GM23338 (cell line): ENCODE measurements at places on chromosomes 16 and 17. TPM values are rescaled to one million over a fixed set of nuclear protein-coding genes. Genes with fewer than 3 reads are reported as not detected.

Gene MAF
- total RNA-seq: 0.89 and 2.5 TPM in 2 replicates

Gene TBX6
- 1.1 and 2.3 TPM in 2 replicates for total RNA-seq

Gene GFAP
- 4.0 and 5.1 TPM in 2 replicates for total RNA-seq

GRCh38 chr17:28907709-28908475, 5.0 kb upstream of the DHRS13 start:
- H3K4me1 ChIP-seq: peaks cover 29% of the 10 kb centered on the region
- peak overlapping the region; percentile 80; the same call in 1 of the 2 replicates for H3K27ac ChIP-seq
- no peak overlapping the region for H3K4me3 ChIP-seq
- DNase-seq: no peak
- peaks cover 59% of the 10 kb centered on the region for H3K36me3 ChIP-seq

GRCh38 chr16:30764816-30765465, 2.8 kb downstream of the RNF40 start:
- DNase-seq: no peak
- peaks cover 6% of the 10 kb centered on the region; the same call in 1 of the 2 replicates for H3K4me1 ChIP-seq
- H3K27ac ChIP-seq: no peak overlapping the region
- no peak overlapping the region for H3K4me3 ChIP-seq

- peak overlapping the region; percentile 58 for H3K4me3 ChIP-seq
- peak; percentile 79 for DNase-seq
- no peaks in the 10 kb centered on the region for H3K4me1 ChIP-seq
- peaks cover 4% of the 10 kb centered on the region; the same call in 1 of the 2 replicates for H3K36me3 ChIP-seq
- H3K27ac ChIP-seq: no peak overlapping the region
- H3K27me3 ChIP-seq: no peaks in the 10 kb centered on the region
Measured at GRCh38 chr16:30985401-30986128, 558 bp downstream of the HSD3B7 start.

- no peaks in the 10 kb centered on the region for H3K27me3 ChIP-seq
- no peaks in the 10 kb centered on the region for H3K4me1 ChIP-seq
- no peak overlapping the region for H3K27ac ChIP-seq
- DNase-seq: no peak
- H3K4me3 ChIP-seq: no peak overlapping the region
Measured at GRCh38 chr17:66612993-66613392, 221.9 kb upstream of the CACNG5 start.

DNA sequence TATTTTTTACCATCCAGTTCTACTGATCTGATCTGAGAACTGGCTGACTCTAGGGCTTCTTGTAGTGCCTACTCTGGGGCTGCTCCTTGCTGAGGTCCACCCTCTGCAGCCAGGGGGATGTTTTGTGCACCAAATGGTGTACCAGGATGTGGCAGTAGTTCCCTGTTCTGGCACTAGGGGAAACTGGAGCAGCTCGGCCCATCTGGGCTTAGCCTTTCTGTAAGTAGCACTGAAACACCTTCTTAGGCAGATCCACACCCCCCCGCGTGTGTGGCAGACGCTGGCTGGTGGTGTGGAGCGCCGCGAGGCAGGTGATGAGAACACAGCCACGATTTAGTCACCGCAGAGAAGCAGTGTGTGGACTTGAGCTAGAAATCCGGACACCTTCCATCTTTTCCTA, 17.0 kb downstream of the DUSP14 start:
- no peak overlapping the region for H3K4me3 ChIP-seq
- H3K36me3 ChIP-seq: no peaks in the 10 kb centered on the region
- peak overlapping the region; percentile 72; the same call in 1 of the 2 replicates for H3K27ac ChIP-seq
- peaks cover 5% of the 10 kb centered on the region; the same call in 1 of the 2 replicates for H3K4me1 ChIP-seq

DNA sequence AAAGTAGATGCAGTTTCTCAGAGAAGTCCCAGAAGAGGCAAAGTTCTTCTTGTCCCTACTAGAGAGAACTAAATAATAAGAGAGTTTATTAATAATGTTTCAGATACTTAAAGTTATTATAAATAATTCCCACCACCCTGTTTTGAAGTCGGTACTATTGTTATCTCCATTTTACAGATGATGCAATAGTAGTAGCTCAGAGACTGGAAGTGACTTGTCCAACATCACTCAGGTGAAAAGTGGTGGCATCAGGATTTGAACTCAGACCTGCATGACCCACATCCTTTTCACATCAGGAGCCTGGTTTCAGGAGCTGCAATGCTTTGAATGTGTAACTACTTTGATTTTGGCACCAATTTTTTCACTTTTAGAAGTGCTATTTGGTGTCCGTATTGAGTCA, 52.7 kb downstream of the GPR139 start:
- H3K27ac ChIP-seq: no peak overlapping the region
- H3K36me3 ChIP-seq: no peaks in the 10 kb centered on the region
- peaks cover 5% of the 10 kb centered on the region; the same call in 1 of the 2 replicates for H3K4me1 ChIP-seq
- no peak for DNase-seq
- H3K27me3 ChIP-seq: no peaks in the 10 kb centered on the region

- no peaks in the 10 kb centered on the region for H3K27me3 ChIP-seq
- 0 out of 2 replicates have a peak overlapping the region, but pooled peaks have one; percentile 91 for H3K27ac ChIP-seq
- H3K36me3 ChIP-seq: no peaks in the 10 kb centered on the region; the same call in 1 of the 2 replicates
- H3K4me3 ChIP-seq: peak overlapping the region; percentile 91
Measured at GRCh38 chr16:30557707-30557956, 542 bp downstream of the ZNF764 start.

GRCh38 chr16:86697715-86698114, 119.4 kb downstream of the FOXL1 start:
- no peak overlapping the region for H3K4me3 ChIP-seq
- no peak overlapping the region for H3K27ac ChIP-seq
- H3K4me1 ChIP-seq: peaks cover 6% of the 10 kb centered on the region; the same call in 1 of the 2 replicates
- no peak for DNase-seq
